ENCODE measurements at places on chromosomes 3 and 15. TPM values are rescaled to one million over a fixed set of nuclear protein-coding genes. Genes with fewer than 3 reads are reported as not detected.

CDV3 gene
- 81.2 TPM for total RNA-seq

- no peak for DNase-seq
Observed at GRCh38 chr3:171393032-171393744, 67.0 kb downstream of the TNIK start.

GRCh38 chr15:61528581-61528910 is 299.4 kb upstream of the RORA start:
- no peak for DNase-seq

SCAPER gene
- total RNA-seq: 62.2 TPM

PDZRN3 gene
- 67.3 TPM for total RNA-seq

FANCD2OS gene
- not detected for total RNA-seq

DNA sequence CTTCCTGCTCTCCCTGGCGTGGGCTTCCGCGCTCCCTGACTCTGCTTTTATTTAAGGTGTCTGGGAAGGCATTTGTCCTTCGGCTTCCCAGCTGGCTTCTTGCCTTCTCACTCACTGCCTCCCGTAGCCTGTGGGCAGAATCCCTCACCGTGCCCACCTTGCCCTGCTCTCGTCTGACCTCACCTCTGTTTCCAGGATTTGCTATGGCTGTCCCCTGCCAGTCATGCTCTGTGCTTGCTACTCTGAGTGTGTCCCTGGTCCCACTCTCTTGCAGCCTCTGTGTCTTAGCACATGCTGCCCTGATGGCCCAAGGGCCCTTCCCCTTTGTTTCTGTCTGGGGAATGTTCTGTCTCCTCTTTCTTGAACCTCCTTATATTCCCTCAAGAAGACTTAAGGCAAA is 26.2 kb downstream of the LPP start:
- DNase-seq: no peak

- DNase-seq: no peak
Observed at GRCh38 chr15:43998607-43999006, 171.8 kb downstream of the WDR76 start.

XCR1 gene
- not detected for total RNA-seq

HRG gene
- not detected for total RNA-seq

- no peak for DNase-seq
Observed at GRCh38 chr3:108103886-108104797, 13.3 kb upstream of the CD47 start.

DNA sequence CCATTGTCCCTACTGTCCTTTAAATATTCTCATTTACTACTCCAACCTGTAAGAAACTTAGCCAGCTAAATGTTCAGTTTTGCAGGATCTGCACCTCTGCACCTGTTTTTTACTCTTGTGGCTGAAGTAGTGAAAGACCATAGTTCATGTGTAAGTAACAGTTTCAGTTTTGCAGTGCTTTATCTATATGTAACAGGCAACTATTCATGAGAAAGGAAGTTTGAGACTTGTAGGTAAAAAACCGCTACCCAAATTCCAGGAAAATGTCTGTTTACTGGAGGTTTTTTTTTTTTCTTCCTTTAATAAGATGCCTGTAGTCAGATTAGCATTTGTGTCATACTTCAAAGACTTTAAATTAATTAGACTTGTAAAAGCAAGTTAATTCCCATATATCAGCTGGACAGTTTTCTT is 25.4 kb upstream of the MBNL1 start:
- no peak for DNase-seq

GRCh38 chr3:49535971-49536874 is 18.1 kb upstream of the BSN start:
- DNase-seq: no peak

GRCh38 chr3:49058011-49058410 is 28.8 kb upstream of the IMPDH2 start:
- DNase-seq: no peak

GRCh38 chr15:100705065-100705464 is 102.7 kb downstream of the ASB7 start:
- no peak for DNase-seq

DNA sequence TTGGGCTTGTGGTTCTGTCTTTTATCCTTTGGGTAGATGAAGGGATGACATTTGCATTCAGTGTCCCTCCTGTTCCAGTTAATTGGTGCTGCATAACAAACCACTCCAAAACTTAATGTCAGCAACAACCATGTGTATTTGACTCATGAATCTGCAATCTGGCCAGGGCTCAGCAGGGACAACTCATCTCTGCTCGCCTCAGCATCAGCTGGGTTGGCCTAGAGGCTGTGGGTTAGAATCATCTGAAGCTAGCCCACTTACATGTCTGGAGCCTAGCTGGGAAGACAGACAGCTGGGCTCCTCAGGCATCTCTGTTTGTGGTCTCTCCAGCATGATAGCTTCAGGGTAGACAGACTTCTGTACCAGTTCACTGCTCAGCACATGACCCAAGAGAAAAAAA is 92.0 kb downstream of the TMEM108 start:
- DNase-seq: no peak

NME9 gene
- 21.2 TPM for total RNA-seq

GRCh38 chr3:15933439-15934139 is 135.8 kb upstream of the ANKRD28 start:
- no peak for DNase-seq

- no peak for DNase-seq
Observed at GRCh38 chr3:110533089-110533488, 538.5 kb upstream of the NECTIN3 start.

DNA sequence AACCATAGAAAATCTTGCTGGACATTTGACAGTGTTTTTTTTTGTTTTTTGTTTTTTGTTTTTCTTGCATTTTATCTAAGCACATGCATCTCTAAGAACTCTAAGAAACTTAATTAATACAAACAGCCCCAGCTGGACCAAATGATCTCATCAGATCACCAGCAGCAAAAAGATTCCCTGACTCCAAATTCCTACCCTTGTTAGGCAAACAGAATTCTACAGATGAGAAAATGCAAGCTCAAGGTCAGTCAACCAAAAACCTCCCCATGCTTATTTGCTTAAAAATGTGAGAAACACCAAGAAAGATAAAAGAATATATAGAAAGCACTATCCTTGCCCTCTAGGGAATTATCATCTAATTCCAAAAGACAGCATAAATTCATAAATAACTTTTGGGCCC is 65.4 kb downstream of the FOXP1 start:
- DNase-seq: no peak

DNA sequence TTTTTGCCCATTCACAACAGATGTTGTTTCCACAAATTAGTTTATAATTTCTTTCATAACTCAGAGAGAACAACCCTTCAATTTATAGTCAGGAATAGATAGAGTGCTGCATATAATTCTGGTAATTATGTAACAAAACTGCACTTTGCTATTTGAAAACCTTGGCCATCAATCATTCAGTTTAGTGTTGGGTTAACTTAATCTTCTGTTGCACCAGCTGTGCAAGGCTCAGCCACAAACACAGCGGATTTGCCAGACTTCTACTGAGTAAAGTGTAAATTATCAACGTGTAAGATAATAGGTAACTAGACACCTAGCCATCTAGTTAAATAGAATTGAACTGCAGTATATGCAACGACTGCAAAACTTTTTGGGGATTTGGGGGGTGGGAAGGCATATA is 1064.3 kb upstream of the EPHA6 start:
- no peak for DNase-seq

LDHAL6B gene
- total RNA-seq: not detected

GRCh38 chr3:63934041-63934866 is 22.1 kb upstream of the SCAANT1 start:
- DNase-seq: peak; percentile 39

- DNase-seq: no peak
Observed at GRCh38 chr3:120706950-120707349, 24.9 kb upstream of the HGD start.

GRCh38 chr15:77010857-77011256 is 15.9 kb downstream of the PSTPIP1 start:
- no peak for DNase-seq

FBXO22 gene
- 26.9 TPM for total RNA-seq

DUT gene
- 100 TPM for total RNA-seq

IL12A gene
- 0.85 TPM for total RNA-seq

DNA sequence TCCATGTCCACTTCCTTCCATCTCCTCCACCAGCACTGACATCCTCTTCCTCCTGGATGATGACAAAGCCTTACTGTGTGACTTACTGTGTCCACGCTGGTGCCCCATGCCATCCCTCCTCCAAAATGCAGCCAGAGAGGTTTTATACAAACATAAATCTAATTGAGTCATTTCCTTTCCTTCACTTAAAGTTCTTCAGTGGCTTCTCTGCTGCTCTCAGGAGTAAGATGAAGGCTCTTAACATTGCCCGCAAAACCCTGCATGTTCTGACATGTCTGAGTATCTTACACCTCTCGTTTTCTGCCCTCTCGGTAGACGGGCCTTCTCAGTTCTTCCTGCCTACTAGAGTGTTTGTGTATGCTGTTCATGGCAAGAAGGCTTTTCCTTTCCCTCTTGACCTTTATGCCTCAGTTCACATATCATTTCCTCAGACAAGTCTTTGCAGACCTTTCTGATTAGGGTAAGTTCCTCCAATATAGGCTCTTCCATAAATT is 175.5 kb downstream of the CFAP20DC start:
- no peak for DNase-seq

- no peak for DNase-seq
Observed at GRCh38 chr3:28690176-28690575, 341.6 kb upstream of the AZI2 start.

DNA sequence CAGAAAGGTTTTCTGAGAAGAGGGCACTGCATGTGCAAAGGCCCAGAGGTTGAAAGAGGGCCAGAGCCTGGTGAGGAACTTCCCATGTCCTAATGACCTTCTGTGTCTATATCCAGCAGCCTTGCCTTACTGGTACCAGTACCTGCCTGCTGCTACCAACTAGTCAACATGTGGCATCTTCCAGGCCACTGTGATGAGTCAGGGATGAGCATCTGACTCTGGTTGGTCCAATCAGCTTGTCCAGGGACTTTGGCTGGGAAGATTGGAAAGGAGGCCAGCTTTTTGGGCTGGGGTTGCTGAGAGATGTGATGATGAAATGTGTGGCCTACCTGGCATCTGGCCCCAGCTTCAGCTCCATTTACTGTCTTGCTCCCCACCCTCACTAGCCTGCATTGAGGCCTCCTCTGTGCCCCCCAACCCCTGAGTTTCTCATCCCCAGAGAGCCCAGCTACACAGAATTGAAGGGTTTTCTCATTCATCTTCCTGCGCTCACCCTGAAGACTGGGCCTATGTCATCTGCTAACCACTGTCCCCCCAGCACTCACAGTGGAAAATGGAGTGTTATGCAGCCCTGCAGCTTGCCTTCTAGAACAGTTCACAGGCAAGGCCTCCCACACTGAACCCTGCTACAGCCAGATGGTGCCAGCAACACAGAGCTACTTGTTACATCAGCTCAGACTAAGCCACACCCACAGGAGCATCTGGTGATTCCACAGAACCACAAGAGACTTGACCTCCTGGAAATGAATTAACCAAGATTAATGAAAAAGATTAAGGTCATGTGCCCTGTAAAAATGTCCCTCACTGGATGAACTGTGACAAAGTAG is 1.3 kb upstream of the TWF2 start:
- peak; percentile 84 for DNase-seq

- DNase-seq: no peak
Observed at GRCh38 chr3:37812499-37812896, 49.2 kb upstream of the CTDSPL start.

MYH15 gene
- 1.9 TPM for total RNA-seq

GOLGA8G gene
- total RNA-seq: not detected

DNA sequence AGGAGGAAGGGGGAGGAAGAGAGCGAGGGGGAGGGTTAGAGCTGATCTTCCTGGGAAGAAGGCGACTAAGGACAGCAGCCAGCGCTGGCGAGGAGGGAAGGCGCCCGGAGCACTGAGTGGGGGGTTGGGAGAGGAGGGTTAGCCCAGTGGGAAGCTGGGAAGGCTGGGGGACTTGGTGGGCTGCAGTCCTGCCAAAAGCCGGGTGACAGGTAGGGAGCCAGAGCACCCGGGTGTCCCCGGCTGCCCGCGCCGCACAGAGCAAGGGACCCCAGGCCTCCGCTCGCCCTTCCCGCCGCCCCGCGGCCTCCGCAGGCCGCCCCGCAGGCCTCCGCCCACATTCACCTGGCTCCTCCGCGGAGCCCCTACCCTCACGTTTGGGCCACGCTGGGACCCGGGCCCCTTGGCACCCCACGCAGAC is 448 bp downstream of the SLC12A8 start:
- no peak for DNase-seq

DNA sequence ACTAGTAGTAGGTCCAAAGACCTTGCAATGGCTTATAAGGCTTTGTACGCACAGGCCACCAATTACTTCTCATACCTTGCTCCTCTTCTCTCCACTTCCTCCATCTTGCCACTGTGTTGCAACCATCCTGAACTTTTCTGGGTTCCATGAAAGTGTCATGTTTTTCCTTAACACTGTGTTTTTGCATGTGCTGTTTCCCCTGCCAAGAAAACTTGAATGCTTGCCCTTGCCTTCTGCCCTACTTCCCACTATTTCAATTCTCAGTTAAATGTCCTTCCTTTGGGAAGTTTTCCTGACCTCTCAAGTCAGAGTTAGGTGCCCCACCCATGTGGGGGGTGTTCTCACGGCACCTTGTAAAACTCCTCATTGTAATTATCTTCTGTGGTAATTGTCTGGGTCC is 182.8 kb downstream of the THRB start:
- DNase-seq: no peak

DNA sequence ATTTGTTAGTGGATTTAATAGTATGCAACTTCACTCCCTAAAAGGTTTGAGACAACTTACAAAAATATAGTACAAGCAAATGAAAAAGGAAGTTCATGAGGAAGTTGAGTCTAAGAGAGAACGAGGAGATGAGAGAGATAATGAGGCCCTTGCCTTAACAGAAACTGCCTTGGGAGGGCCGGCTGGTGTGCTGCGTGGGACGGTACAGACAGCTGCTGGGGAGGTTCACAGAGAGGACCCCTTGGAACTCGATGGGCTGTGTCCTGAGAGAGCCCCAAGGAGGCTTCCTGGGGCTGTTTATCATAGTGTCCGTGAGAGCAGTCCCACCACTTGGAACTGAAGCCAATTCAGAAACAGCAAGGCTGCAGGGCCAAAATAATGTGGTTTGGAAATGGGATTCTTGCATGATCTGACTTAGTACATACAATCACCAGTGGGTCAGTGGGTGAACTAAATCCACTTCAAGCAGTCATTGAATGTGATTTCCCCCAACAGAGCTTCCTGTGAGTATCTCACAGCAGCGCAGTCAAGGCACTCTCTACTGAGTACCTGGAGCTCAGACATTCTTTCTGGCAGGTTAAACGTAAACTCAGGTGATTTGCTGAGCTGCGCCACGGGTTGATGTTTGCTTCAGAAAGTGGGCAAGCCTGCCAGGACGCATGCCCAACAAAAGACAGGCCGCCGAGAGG is 90.8 kb downstream of the CRTC3 start:
- no peak for DNase-seq

CACNA2D2 gene
- 16.5 TPM for total RNA-seq

DNA sequence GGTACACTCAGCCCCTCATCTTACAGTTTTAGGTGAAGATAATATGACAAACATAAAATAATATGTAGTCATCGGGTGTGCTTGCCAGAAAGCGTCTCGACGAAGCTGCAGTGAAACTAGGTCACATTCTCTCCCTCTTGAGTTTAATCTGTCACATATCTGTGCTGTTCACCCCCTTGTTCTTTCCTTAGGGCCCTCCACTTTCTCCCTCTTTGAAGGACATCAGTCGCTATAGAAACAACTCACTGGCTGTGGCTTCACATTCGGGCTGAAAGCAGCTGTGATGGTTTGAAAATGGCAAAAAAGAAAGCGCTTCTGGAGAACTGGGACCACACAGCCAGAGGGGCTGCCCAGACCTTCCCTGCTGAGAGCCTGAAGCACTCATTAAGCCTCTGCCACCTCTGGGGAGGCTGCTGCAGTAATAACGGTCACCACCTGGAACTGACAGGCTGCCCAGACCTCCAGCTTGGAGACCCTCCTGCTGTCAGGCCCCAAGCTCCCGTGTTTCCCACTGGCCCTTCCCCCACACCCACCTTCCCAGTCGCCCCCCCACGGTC is 50.3 kb downstream of the ABTB1 start:
- DNase-seq: no peak
